ENCODE measurements at places on chromosomes 11 and 22. TPM values are rescaled to one million over a fixed set of nuclear protein-coding genes. Genes with fewer than 3 reads are reported as not detected.

DNA sequence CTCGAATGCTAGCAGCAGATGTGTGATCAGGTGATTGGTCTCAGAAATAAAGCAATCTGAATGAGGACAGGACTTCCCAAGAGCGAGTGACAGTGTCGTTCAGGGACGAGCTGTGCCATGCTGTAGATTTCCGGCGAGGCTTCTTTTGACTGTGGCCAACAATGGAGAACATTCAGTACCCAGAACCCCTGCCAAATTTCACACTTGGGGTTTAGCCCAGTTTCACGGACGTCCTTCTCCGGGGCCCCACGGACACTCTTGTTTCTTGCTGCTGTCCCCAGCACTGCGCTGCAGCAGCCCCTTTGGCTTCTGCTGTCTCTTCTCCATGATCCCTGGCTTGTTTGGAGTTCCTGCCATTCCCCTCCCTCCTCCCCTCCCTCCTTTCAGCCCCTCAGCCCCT is 115.1 kb upstream of the GRAMD1B start:
- peak; percentile 57 for DNase-seq

DNA sequence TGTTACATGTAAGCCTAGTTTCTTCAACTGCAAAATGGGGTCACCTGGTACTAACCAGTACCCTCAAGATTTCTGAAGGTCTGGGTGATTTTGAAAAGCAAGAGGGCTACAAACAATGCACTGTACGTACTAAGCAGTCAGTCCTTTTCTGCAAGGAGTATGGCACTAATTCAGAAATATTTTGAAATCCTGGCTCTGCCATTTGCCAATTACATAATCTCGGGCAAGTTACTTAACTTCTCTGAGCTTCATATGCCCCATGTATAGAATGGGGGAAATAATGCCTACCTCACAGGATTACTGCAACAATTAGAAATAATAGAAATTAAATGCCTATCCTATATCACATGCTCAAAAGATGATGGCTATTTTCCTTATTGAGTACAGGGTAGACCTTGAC is 60.7 kb upstream of the CCDC89 start:
- no peak for DNase-seq

- DNase-seq, result no peak
Observed at GRCh38 chr22:50699756-50700386, 27.2 kb downstream of the SHANK3 start.

DNA sequence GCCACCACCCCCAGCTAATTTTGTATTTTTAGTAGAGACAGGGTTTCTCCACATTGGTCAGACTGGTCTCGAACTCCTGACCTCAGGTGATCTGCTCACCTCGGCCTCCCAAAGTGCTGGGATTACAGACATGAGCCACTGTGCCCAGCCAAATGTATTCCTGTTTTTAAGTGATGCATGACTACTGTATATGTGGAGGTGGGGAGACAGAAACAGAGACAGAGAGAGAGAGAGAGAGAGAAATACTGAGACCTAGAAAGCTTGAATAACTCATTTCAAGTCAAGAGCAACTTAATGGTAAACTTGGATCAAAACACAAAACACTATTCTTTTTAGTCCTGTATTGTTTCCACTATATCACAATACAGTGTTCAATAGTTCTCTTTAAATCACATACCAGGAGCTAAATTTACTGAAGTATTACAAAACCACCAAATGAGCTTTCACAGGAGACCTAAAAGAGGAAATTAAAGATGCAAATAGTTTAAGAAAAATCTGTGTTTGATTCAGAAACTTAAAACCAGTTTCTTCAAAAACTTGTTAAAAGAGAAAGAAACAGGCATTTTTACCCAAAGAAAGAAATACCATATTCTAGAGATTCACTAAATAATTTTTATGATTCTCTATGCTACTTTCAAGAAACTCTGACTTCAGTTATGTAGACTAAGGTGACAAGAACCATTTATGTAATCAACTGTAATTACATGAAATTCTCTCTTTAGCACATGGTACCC is 188.7 kb downstream of the ETS1 start:
- no peak for DNase-seq

GRCh38 chr11:71263386-71263785 is 11.0 kb upstream of the SHANK2 start:
- no peak for DNase-seq

DNA sequence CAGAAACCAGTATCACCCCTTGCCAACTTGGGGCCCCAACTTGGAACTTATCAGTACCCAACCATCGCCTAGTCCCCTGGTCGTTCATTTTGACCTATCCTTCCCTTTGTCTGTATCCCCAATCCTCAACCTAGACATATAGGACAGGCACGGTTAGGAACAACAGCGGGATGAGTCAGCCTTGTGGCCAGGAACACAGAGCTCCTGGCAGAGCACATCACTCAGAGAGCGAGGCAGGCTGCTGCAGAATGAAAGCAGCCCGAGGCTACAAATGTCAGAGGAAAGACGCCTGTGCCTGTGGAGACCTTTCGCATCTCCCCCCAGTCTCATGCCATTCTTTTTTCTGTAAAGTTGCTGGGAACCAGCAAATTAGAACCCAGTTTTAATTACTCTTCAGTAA is 14.6 kb downstream of the DKK3 start:
- no peak for DNase-seq

DNA sequence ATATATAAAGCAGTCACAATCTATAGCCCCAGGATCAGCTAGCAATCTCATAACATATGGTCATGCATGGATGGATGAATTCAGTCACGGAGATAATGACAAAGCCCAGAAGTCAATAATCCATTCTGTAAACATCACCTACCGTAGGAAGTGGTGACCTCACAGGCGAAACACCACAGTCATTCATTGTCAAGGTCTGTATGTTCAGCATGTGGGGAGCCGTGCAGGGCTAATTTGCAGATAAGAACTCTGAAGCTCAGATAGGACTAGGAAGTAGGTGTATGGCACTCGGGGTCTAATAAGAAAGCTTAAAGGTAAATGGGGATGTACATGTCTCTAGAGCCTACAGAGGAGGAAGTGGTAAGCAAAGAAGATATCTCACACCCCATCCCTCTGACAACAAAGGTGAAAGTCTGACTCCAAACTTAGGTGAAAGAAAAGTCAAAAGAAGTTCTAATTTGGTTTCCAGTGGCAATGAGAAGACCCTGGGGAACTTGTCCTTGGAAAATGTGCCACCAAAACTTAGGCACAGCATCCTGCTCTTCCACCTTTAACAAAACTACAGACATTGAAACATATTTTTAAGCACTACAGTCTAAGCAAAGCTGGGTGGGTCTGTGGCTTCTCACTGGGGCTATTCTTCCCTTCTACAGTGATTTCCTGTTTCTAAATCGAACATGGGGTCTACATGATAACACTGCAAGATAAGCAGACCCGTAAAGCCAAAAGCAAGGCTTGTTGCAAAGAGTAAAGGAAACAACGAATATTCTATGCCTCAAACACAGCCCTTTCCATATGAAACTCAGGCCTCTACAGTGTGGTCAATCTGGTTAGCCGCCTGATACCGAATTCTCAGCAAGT is 5.2 kb downstream of the CRTAM start:
- no peak for DNase-seq

- DNase-seq, result no peak
Observed at GRCh38 chr11:45185228-45185729, 38.8 kb downstream of the PRDM11 start.

DNA sequence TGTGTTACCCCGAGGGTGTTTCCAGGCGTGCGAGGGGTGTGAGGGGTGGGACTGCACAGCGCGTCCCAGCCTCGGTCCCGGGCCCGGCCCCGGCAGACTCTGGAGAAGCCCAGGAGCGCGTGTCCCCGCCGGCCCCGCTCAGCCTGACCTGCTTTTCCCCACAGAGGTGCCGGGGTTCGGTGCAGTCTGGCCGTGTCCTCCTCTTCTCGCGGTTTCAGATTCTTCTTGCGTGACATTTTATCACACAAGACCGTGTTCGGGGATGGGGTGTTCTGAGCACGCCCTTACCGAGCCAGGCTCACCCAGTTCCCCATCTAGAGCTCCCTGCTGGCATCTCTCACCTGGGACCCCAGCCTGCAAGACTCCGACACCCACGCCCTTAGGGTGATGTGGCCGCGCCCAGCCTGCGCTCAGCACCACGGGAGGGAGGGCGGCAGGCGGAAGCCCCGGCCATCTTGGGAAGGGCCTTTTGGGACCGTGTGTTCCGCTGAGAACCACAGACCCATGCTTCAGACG is 775.6 kb downstream of the BRD1 start:
- DNase-seq, result no peak

DNA sequence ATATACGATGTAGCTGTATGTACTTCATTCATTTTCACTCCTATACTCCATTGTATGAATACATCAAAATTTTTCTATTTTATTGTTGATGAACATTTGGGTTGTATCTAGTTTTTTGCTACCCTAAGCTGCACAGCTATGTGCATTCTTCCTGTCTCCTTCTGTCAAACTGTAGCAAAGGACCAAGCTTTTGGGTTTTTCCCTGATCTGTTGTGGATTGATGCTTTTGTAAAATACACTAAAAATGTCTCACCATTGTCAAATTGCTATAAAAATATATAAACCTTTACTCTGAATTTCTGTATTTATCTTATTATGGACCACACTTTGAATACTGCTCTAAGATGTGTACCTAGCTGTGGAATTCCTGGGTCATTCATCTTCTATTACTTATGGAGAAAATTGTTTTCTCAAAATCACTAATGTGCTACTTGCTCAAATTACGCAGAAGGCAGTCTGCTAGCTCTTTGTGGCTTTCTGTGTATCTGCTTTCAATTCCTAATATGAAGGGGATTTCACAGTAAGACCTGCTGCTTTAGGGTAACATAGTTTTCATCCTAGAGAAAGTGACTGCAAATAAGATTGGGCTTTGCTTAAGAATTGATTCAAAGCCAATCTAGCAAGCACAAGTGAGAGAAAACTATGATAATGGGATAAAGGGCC is 123.4 kb downstream of the CYP2R1 start:
- no peak for DNase-seq

GRCh38 chr11:20840341-20840740 is 171.0 kb downstream of the NELL1 start:
- DNase-seq, result no peak

DNA sequence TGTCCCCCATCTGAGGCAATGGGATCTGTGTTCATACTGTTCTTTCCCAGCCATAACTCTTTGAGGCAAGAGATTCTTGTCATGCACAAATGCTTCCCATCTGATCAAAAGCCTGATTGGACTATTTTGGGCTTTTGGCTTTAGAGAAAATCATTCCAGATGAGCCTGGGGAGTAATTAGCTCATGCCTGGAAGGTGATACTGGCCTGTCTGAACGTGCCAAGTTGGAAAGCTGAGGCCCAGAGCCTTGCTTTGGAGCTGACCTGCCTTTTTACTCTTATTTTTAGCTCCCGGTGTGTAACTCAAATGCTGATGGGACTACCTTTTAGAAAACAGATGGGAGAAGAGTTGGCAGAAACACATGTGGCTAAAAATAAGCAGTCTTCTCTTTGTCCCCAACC is 105.0 kb downstream of the DBX1 start:
- no peak for DNase-seq

GRCh38 chr22:23847991-23848864 is 9.4 kb upstream of the DERL3 start:
- no peak for DNase-seq

- DNase-seq, result no peak
Observed at GRCh38 chr11:120601536-120601935, 90.0 kb downstream of the GRIK4 start.

- DNase-seq, result no peak
Observed at GRCh38 chr22:37284805-37285355, 2.6 kb downstream of the CYTH4 start.

GRCh38 chr22:44955102-44955501 is 54.7 kb downstream of the PHF21B start:
- DNase-seq, result no peak

GRCh38 chr11:99327527-99327926 is 306.8 kb downstream of the CNTN5 start:
- DNase-seq, result no peak

- peak; percentile 58 for DNase-seq
Observed at GRCh38 chr22:44172370-44173108, 8.2 kb upstream of the PARVG start.

GRCh38 chr11:115347106-115347505 is 157.1 kb downstream of the CADM1 start:
- DNase-seq, result no peak

DNA sequence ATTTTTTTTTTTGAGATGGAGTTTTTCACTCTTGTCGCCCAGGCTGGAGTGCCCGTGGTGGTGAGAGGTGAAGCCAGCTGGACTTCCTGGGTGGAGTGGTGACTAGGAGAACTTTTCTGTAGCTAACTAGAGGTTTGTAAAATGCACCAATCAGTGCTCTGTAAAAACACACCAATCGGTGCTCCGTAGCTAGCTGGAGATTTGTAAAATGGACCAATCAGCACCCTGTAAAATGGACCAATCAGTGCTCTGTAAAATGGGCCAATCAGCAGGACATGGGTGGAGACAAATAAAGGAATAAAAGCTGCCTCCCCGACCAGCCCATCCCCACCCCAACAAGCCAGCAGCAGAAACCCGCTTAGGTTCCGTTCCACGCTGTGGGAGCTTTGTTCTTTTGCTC is 4.4 kb upstream of the RAPSN start:
- no peak for DNase-seq

- DNase-seq, result no peak
Observed at GRCh38 chr22:44566911-44567310, 68.9 kb upstream of the RTL6 start.

The OR51B4 gene
- not detected for total RNA-seq

The GLYATL1 gene
- not detected for total RNA-seq

The XKR3 gene
- not detected for total RNA-seq

The FBLN1 gene
- total RNA-seq, result 115 TPM

The MYBPC3 gene
- total RNA-seq, result not detected

The ENTHD1 gene
- not detected for total RNA-seq

The KCNQ1 gene
- 6.2 TPM for total RNA-seq

The TLCD5 gene
- total RNA-seq, result 8.2 TPM

The MMP7 gene
- 1,213 TPM for total RNA-seq

The HDAC10 gene
- total RNA-seq, result 35.7 TPM

The OR51B5 gene
- 2.3 TPM for total RNA-seq

The TMA7B gene
- 0.16 TPM for total RNA-seq

The EMID1 gene
- 1.1 TPM for total RNA-seq
